NCI-H2107 (cell line): ENCODE measurements at places on chromosomes 3 and 15.

- DNase-seq, result no peak
Observed at GRCh38 chr3:37739579-37740290, 121.9 kb upstream of the CTDSPL start.

DNA sequence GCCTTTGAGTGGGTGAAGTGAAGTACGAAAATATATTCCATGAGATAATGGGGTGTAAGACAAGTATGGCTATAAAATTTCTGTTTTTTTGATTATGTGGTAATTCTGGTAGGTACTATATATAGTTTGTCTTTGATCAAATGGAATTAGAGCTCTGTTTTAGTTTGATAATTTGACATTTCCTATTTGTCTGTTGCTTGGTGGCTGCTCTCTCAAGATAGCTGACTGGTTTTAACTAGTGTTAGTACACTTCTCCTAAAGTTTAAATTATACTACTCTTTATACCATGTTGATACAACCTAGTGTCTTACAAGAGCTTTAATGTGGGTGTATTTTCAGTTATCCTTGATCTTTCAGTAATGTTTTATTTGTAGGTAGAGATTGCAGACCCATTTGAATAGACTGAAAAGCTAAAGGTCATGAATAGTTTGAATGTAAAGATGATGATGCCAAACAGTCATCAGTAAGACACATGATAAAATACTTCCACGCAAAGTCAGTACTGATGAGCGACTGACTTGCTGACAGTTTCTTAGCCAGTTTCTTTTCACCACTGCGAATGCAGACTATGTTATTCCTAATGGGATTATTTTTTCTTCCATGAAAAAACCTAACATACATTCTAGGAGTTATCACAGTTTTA, 15.2 kb downstream of the SACM1L start:
- no peak for DNase-seq

GRCh38 chr15:36612063-36612788, 32.8 kb downstream of the CDIN1 start:
- DNase-seq, result no peak

GRCh38 chr3:141430316-141430715, 56.5 kb upstream of the RASA2 start:
- no peak for DNase-seq
